ENCODE measurements at places on chromosomes 13 and 19.

GRCh38 chr19:31271306-31271911 lies 77.8 kb downstream of the TSHZ3 start:
- DNase-seq, result no peak

DNA sequence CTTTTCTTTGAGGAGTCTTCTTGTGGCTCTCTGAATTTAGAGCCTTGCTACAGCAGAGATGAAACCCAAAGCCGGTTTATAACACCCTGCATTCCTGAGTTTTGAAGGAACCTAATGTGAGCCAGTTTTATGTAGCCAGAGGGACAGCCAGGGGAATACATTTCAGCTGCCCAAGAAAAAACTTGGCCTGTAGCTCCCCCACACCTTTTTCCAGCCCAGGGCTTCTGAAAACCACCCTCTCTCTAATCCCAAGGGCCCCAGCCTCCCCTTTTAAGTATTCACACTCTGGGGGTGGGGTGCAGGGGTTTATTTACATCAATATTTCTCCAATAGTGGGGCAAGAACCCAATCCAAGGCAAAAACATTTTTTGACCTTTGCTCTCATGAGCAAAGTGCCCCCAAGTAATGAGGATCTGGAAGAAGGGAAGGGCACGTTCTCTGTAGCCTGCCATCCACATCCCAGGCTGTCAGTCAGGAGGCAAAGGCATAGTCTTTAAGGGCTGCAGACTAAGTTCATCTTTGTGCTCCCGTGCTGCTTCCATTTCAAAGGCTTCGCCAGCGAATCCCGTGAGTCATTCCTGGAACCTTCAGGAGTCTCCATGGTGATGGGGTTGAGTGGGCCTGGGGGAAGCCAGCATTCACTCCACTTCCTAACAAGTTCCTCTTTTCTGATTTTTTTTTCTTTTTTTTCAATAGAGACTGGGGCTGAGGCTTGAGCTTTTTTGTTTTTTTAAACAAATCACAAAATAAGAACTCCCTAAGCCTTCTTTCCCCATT lies 33.2 kb upstream of the MEDAG start:
- DNase-seq, result no peak

- peak; percentile 72 for DNase-seq
Observed at GRCh38 chr13:100521851-100522617, 66.6 kb downstream of the GGACT start.

- DNase-seq, result no peak
Observed at GRCh38 chr13:80444240-80445015, 103.5 kb upstream of the SPRY2 start.

DNA sequence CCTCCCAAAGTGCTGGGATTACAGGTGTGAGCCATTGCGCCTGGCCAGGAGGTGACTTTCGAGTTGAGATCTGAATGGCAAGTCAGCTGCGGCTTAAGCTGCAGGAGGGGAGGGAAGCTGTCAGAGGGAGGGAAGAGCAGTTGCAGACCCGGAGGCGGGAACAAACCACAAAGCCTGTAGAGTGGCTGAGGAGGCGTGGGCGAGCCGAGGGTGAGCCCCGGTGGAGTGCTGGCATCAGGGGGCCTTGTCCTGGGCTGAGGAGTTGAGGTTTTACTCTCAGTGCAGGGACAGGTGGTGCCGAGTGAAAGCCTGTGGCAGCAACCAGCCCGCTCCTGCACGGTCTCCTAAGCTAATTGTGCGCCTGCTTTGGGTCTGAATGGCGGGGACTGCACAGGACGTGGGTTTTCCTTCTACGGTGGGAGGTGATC lies 24.2 kb downstream of the PPP1R37 start:
- DNase-seq, result peak; percentile 24

GRCh38 chr13:93882086-93882651 lies 597.3 kb downstream of the DCT start:
- no peak for DNase-seq

- DNase-seq, result no peak
Observed at GRCh38 chr13:102536695-102537485, 59.9 kb upstream of the TPP2 start.

DNA sequence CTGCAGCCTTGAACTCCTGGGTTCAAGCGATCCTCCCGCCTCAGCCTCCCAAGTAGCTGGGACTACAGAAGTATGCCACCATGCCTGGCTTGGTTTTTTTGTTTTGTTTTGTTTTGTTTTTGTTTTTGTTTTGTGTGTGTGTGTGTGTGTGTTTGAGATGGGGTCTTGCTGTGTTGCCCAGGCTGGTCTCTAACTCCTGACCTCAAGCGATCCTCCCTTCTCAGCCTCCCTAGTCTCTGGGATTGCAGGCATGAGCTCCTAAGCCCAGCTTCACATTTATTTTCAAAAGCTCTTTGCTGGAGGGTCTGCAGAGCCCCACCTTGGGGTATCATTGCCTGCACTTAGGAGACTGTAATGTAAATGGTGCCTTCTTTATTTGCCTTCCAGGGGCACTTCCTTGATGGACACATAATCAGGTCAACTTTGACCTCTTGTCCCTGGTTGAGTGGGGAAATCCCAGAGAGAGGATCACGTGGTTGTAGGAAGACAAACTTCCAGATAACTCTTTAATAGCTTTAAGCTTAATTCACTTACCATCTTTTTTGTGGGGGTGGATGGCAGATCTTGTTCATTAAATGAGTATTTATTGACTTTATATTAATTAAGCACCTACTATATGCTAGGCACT lies 72.9 kb upstream of the NPAS1 start:
- DNase-seq, result no peak

GRCh38 chr13:75360170-75360569 lies 121.8 kb downstream of the TBC1D4 start:
- DNase-seq, result no peak

DNA sequence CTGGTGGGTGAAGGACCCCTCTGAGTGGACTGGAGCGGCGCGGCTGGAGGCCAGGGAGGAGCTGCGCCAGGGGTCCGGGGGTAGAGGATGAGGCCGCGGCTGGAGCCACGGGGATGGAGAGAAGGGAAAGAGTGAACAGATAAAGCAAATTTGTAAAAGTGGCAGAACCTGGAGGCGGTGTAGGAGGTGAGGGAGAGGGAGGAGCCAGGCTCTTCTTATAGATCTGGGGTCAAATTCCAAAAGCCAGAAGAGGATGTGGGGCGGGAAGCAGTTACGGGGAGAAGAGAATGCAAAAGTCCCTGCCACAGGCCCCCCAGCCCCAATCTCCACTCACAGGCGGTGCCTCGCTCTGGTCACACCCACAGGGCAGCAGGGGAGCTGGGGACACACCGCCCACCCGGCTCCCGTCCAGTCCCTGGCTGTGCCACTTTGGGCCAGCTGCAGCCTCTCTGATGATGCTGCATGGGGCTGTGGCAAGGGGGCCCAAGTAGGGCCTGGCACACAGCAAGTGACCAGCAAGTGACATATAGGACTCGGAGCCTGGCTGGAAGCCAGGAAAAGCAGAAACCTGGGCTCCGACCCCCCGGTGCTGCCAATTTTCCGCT lies 11.1 kb downstream of the LRRC4B start:
- no peak for DNase-seq

- DNase-seq, result no peak
Observed at GRCh38 chr13:79935121-79935520, 405.8 kb downstream of the SPRY2 start.

DNA sequence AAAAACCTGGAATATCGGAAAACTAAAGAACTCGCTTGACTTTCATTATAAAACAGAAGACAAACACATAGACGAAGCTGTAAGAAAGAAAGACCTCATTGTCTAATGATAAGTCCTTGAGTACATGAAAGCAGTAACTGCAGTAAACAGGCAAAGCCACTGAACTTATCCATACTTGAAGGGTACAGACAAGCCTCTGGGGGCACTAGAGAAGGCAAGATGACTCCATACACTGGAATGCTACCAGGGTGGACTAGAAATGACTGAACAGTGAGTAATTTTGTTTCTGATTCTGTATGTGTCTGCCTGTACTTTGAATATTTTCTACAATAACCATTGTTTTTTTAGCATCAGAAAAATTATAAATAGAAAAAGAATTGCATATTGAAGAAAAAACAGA lies 507.9 kb downstream of the UQCRFS1 start:
- DNase-seq, result no peak

DNA sequence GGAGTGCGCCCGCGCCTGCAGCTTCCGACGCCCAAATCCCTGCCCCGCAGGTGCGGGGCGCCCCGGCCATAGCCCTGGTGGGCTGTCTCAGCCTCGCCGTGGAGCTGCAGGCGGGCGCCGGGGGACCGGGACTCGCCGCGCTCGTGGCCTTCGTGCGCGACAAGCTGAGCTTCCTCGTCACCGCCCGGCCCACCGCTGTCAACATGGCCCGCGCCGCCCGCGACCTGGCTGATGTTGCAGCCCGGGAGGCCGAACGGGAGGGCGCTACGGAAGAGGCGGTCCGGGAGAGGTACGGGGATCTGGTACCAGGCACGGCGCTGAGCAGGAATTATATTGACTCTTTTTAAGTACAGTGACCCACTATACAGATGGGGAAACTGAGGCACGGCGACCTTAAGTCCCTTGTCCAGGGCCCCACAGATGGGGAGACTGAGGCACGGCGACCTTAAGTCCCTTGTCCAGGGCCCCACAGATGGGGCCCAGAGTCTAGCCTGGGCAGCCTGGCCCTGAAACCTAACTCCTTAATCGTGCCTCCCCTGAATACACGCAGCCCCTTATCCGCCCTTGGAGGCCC lies 586 bp downstream of the MRI1 start:
- DNase-seq, result no peak

- DNase-seq, result no peak
Observed at GRCh38 chr19:6503407-6504201, 1.5 kb upstream of the TUBB4A start.

GRCh38 chr19:510606-511100 lies 3.4 kb downstream of the TPGS1 start:
- peak; percentile 65 for DNase-seq

DNA sequence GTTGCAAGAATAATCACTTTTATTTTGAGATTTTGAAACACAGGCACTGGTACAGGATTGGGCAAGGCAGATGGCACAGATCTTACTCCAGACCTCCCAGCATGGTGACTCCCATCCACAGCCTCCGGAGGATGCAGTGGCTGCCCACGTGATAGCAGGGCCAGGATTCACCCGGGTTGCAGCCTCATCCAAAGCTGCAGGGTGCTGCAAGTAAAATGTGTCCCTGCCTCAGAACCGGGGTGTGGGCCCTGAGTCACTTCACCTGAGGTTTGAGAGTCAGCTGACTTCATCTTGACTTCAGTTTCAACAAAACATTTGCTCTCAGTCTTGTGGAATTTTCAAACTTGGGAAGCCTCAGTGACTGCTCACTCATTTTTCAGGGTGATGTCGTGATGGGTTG lies 201.9 kb downstream of the FGF9 start:
- no peak for DNase-seq

GRCh38 chr13:59444210-59444857 lies 719.4 kb downstream of the DIAPH3 start:
- DNase-seq, result no peak

GRCh38 chr13:44649834-44650233 lies 73.7 kb upstream of the TSC22D1 start:
- no peak for DNase-seq

DNA sequence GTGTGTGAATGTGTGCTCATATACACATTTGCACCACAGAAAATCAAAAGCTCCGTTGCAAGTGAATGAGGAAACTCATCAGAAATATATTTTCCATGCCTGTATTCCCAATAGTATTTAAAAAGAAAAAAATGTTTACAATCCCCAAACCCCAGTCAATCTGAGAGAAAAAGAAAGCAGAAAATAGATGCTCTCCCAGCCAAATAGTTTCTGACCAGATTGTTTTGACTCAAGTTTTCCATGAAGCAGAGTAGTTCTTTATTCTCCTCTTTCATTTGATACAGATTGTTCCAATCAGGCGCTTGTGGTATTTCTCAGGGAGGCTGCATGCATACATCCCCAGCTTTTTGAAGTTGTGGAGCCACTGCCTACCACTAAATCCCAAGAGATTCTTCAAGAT lies 110.6 kb downstream of the STARD13 start:
- no peak for DNase-seq

- peak; percentile 56 for DNase-seq
Observed at GRCh38 chr13:20566468-20566897, 474 bp upstream of the IFT88 start.

DNA sequence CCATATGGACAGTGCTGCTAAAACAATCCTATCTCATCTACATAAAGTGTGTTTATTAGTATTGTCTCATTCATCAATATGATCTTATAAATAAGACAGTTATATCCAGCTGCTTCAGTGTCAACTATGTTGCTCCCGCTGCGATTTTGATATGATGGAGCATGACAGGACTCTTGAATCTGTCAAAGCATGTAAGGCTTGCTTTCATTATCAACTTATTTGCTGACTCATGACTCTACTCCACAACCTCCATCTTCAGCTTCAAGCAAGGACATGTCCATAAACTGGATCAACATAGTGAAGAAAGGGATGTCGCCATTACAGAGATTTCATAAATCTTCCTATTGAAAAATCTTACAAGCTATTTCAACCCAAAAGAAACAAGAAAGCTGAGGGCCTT lies 2812.6 kb downstream of the PCDH9 start:
- no peak for DNase-seq

DNA sequence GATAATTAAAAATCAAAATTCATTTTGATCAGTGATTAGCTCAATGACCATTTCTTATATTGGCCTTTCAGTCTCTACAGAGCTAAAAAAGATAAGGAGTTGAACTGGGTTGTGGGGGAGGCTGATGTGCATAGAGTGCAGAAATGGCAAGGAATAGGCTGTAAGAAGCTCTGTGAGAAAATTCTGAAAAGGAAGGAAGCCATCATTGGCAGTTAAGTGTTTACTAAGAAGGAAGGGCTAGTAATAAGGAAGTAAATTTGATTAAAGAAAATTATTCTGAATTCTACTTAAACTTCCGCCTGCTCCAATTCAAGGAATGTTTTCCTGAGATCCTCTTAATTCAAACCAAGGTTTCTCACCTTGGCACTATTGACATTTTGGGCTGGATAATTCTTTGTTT lies 187.5 kb downstream of the MZT1 start:
- DNase-seq, result no peak

DNA sequence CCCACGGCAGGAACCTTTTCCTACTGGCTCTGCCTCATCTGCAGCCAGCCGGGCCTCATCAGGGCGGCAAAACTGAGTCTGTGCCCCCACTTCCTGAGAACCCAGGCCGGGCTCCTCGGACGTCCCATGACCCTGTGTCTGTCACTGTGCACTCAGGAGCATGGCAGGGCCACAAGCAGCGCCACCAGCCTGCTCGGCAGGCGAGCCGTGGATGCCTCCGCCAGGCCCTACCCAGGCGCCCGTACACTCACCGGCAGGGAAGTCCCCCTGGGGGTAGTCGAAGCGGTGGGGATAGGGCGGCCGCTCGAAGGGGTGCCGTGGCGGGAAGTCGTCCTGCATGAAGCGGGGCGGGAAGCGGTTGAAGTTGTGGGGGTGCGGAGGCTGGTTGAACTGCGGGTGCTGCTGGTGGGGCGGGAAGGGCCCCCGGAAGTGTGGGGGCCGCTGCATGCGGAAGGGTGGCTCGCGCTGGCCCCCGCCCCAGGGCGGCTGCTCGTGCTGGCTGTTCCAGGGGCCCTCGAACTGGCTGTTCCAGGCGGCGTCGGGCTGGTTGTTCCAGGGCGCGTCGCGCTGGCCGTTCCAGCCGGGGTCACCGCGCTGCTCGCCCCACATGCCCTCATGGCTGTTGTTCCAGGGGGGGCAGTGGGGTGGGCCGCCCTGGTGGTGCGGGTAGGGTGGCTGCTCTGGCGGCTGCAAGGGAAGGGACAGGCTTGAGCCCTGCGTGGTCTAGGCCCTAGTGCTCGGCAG lies 17.1 kb downstream of the CHERP start:
- DNase-seq, result no peak

- no peak for DNase-seq
Observed at GRCh38 chr19:43467730-43468129, 2.3 kb upstream of the LYPD3 start.
